Activated CD4-positive, CD25-positive, alpha-beta regulatory T cell treated with anti-CD3 and anti-CD28 coated beads, Interleukin-2, amount 50 U/mL, for 16 hours (primary cell): ENCODE measurements at places on chromosomes 5 and 9.

DNA sequence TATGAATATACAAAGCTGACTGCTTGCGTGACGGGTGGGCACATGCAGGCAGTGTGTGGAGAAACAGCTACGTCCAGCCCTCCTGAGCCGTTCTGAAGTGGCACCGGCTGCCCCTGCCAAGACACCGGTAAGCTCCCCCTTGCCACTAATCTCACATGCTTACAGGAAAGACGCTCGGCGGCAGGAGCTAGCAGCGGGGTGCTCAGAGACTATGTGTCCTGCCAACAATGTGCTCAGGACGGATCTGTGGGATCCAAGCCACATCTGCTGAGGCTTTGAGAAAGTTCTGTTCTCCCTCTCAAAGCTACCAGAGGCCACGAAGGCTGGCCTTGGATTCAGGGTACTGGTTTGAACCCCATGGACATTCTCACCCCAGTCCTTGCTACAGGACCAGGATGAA is 157.2 kb upstream of the PHYKPL start:
- DNase-seq: no peak

- no peak for DNase-seq
These were observed 18.0 kb downstream of the DAPK1 start for GRCh38 chr9:87515588-87516221.

DNA sequence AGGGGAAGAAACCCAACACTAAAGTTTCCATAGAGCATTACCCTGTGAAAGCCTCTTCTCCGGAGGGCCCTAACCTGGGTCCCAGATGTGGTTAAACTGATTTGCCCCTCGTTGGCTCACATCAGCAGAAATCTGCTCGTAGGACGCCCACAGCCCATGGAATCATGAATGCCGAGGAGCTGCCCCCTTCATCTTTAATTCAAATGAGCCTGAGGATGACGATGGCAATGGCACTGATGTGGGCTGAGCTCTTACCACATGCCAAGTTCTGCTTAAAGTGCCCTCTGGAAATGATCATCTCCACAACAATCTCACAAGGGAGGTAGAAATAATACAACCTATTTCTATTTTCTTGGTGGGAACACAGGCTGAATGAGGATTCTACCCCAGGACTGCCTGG is 183.3 kb downstream of the FSTL4 start:
- no peak for DNase-seq

DNA sequence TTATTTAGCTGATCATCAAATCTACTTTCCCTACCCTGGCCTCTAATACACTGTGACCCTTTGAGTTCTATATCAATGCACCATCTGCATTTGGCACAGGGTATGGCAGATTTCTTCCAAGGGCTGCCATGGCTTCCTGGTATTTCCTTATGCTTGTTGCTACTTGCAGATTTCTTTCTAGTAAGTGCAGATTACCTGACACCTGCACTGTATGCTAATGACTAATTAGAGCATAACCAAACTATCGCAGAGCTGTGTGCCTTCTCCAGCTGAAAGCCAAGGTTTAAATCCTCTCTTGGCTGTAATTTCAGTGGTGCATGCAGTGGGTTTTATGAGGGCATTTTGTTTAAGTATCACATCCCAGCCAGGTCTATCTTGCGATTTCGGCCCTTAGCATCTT is 293.7 kb downstream of the KIF4B start:
- DNase-seq: no peak

DNA sequence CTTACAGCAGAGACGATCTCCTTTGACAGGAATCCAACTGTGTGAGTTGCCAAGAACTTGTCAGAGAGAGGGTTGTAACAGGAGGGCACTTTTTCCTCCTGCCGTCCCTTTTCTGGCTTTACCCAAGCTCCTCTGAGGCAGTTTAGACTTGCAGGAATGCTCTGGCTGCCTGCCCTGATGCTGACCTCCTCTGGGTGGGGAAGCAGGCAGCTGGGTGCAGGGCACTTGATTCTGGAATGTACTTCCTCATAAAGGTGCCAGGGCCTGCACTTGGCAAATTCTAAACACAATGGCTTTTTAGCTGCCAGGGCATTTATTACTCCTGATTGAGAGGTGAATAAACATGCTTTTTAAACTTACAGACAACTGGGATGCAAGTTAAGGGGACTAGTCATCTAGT is 190.4 kb downstream of the EPB41L4A start:
- no peak for DNase-seq

DNA sequence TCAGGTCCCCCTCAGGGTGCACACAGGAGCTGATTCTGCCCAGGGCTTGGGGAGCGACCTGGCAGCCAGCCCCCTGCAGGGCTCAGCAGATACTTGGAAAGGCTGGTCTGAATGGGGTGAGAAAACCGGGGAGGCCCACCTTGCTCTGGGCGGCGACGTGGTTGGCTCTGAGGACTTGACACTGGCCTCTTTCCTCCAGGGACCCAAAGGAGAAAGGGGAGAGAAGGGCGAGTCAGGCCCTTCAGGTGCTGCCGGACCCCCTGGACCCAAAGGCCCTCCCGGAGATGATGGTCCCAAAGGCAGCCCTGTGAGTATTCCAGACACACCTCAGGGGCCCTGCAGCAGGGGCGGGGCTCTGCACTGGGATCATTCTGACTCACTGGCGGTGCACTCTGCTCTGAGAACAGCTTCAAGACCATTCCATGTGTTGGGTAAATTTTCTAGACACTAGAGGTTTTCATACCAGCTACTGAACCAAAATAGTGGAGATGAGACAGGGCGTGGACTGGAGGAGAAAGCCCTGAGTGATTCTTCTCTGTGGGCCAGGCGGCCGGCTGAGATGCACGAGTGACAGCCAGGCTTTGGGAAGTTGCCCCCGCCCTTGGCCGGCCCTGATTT is 65.9 kb upstream of the FCN2 start:
- no peak for DNase-seq

DNA sequence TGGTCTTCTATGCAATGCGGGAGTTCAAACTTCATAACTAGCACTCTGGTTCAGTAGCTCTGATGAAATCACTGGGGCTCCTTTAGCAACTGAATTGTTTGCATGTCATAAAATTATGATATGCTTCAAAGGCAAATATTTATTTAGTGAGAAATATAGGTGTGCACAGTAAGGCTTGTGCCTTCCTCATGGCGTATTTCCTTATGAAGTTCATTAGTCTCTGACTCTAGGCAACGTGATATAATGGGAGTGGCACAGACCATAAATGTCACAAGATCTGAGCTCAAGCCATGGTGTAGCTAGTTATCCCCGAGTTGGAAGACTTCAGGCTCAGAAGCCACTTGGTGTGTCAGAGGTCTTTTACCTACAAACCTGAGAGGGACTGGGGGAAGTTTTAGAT is 35.5 kb downstream of the PIP5K1B start:
- DNase-seq: no peak

DNA sequence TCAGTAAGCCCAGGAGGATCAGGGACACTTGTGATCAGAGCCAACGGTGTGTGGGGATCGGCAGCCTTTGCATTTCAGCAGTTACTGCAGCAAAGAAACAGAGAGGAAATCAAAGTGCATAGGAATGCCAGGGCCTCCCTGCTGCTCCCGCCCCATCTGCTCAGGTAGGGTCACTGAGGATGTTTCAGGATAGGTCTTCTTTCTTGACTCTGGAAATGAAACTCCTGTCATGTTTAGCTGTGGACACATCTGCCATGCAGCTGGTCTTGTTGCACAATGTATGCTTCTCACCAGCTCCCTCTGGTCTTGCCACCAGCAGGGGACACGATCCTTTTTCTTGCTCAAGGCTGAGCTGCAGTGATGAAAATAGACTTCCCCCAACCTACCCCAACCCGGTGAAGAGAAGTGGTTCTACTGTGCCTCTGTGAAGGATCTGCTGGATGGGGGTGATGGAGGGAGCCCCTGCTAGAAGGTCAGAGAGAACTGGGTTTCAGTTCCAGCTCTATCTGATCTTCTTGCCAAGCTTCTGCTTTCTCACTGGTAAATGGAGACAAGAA is 185.2 kb upstream of the KLF4 start:
- no peak for DNase-seq

- DNase-seq: no peak
These were observed 73.8 kb downstream of the DAB2IP start for GRCh38 chr9:121725008-121725775.

GRCh38 chr9:124381170-124381945 is 33.9 kb downstream of the PSMB7 start:
- DNase-seq: no peak

- no peak for DNase-seq
These were observed 219.3 kb downstream of the SMARCA2 start for GRCh38 chr9:2234371-2234893.

DNA sequence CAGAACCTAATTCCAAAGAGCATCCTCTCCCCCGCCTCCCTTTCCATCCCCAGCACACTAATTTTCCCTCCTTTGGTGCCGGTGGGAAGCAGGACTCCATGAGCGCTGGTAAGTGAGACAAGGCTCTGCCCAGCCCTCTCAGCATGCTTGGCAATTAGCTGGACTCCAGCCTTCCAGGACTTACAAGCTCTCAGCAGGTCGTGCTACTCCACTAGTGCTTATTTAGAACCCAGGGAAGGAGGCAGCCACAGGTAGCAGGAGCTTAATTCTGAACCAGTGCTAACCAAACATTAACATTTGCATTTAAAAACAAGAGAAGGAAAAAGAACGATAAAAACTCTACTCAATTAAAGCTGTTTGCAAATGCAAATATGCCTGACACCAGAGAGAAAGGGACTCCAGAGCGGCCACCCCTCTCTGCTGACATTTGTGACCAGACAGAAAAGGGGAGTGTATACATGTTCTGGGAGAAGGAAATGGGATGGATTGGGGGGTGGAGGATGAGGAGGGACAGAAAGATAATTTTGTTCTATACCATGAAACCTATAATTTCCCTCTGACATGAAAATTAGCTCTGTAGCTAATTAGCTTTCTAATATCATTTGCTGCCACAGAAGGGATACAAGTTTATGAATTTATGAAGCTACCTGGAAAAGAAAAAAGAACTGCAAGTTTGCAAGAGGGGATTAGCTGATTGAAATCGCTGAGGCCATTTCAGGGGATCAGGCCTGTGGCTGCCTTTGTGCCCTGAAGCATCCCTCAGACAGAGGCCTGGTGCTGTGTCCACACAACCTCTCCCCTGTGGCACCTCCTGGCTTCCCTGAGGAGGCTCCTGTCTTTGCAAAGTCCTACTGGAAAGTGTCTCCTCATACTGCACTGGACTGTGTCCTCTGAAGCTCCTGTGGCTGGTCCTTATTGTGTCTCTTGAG is 266.3 kb downstream of the SEC61B start:
- no peak for DNase-seq

- DNase-seq: no peak
These were observed 7.2 kb downstream of the RC3H2 start for GRCh38 chr9:122897969-122898368.

DNA sequence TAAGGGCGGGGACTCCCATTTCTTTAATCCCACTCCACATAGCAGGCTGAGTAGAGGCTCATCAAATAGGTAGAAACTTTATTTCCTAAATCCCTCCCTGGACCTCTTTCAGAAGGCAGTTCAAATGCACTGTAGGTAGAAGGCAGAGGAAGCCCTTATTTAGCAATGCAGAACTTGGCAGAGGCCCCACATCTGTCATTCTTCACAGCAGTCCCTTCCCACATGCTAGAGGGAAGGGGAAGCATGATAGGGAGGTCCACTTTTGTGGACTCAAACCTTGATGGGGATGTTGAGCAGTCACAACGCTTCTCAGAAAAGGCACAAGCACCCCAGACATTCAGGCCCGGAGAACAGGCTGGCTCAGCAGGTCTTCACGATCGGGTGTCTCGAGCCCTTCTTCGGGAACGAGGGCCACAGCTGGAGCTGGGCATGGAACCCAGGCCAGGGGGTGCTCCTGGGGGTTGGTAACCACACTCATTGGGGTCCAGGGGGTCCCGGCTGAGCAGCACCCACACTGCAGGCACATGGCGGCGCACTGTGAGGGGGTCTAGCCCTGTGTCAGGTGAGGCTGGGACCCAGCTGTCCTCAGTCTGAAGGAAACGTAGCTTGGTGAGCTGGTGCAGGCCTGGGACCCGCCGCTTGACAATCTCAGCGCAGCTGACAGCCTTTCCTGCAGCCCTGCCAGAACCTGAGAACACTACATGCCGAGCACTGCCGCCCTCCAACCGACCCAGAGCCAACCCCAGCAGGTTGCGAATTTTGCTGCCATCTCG is 1.3 kb downstream of the RPP25L start:
- DNase-seq: no peak

- no peak for DNase-seq
These were observed 83.6 kb downstream of the SMC2 start for GRCh38 chr9:104177676-104178075.

DNA sequence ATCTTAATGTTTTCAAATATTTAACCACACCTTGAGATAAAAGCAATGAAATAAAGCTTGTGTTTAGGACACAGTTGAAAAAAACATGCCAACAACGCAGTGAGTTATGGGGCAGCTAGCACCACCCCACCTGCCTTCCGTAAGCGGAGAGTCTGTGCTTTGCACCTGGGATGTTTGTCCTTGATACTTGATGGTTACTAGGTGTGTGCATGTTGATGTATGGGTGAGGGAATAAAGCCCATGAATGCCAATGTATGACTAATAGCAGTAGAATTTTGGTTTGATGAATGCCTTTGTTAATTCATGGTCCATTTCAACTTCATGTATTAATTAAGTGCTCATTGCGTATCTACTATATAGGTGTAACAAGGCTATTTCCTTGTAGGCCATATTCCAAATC is 74.0 kb downstream of the PCSK5 start:
- no peak for DNase-seq

- no peak for DNase-seq
These were observed 38.0 kb upstream of the PRDM12 start for GRCh38 chr9:130626249-130626996.

DNA sequence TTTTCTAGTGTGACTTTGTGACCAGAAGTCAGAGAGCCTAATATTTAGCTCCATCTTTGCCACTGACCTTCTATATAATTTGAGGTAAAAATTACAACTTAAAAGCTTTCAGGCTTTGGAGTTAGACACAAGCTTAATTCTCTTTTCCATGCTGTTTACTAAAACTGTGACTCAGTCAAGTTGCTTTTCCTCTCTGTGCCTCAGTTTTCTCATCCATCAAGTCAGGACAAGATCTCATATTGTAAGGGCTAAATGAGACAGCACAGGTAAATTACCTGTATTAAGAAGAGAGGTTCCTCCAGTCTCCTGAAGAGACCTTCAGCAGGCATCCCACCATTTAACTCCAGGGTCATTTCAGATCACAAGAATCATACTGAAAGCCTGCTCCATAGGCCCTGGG is 339.2 kb downstream of the ASTN2 start:
- no peak for DNase-seq

GRCh38 chr5:72955143-72955767 is 586 bp upstream of the FCHO2 start:
- DNase-seq: no peak

DNA sequence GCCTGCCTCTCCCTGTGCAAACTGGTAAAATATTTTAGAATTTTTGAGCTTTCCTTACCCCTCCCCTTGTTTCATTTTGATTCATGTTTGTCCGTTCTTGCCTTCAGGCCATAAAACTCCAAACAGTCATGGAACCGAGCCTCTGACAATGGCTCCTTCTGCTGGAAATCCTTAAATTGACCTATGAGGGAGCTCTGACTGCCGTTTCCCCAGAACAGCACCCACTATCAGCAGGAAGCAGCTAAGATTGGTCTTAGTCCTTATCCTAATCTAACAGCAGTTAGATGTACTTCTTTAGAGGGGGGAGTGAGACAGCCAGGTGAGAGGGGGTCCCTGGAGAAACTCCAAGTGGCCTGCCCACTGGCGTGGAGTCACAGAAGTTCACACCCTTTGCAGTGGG is 106.7 kb downstream of the FAM174A start:
- no peak for DNase-seq
